Hematopoietic multipotent progenitor cell (in vitro differentiated cells): ENCODE measurements at places on chromosomes 6 and 20.

DNA sequence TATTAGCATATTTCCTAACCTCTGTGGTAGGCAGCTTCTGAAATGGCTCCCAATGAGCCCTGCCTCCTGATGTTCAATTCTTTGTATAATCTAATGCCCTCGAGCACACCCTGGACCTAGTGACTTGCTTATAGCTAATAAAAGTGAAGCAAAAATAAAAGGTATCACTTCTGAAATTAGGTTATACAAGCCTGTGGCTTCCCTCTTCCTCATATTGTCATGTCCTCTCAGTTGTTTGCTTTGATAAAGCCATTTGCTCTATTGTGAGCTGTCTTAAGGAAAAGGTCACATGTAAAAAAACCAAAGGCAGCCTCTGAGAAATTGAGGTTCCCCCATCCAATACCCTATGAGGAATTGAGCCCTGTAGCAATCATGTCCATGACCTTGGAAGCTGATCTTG is 442.1 kb upstream of the ADGRB3 start:
- DNase-seq = no peak

DNA sequence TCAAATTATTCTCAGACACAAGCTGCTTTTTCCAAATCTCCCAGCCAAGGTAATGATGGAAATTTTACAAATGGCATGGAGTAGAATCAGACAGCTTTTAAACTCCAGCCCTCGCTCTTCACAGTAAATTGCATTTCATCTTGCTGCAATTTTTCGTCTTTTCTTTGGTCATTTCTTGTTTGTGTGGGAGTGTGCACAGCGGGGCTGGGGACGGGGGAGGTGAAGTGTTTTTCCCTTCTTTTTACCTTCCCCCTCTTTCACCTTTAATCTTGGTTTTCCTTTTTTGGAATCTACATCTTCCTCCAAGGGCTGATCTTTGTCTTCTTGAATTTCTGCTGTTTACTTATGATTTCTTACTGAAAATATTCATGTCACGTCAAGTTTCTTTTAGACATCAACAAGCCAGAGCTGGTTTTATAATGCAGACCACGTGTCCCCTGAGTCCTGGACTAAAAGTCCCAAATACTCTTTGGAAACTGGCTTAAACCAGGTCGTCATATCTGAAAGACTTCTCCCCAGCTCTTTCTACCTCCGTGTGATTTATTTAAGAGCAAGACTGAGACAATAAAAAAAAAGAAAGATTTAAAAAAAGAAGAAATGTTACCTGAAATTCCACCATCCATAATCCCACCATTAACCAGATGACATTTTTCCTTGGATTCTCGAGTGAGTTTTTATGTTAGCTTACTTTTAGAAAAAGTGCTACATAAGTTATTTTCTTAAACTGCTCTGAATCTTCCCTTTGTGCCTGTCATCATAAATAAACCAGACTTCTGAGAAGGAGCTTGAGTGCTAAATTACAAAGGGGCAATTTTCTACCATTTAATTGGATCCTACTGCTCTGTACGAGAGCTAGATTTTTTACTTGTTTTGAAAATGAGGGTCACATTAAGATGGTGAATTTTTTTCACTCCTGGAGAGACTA is 52.0 kb downstream of the MAP3K5 start:
- DNase-seq = no peak

- DNase-seq = peak; percentile 52
Measured at GRCh38 chr6:155177363-155177961, 86.4 kb upstream of the CLDN20 start.

DNA sequence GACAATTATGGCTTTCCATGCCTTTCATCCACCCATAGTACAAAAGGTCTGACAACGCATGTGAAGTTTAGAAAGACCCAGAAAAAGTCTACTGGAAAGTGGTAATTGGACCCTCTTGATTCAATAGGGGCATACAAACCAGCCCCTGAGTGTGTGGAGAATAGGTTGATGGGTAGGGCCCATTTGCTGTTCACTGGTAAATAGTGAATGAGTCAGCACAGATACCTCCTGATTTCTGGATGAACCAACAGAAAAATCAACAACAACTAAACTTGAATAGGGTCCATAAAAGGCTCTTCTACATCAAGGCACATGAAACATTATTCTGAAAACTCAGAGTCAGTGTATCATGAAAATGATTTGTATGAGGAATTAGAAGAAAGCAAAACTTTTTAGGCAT is 235.4 kb upstream of the SLC35B3 start:
- no peak for DNase-seq

GRCh38 chr6:872570-873125 is 179.7 kb upstream of the EXOC2 start:
- DNase-seq = no peak

GRCh38 chr6:143647732-143648131 is 30.0 kb upstream of the PHACTR2 start:
- DNase-seq = no peak
